ENCODE measurements at places on chromosomes 2 and 18. TPM values are rescaled to one million over a fixed set of nuclear protein-coding genes. Genes with fewer than 3 reads are reported as not detected.

DNA sequence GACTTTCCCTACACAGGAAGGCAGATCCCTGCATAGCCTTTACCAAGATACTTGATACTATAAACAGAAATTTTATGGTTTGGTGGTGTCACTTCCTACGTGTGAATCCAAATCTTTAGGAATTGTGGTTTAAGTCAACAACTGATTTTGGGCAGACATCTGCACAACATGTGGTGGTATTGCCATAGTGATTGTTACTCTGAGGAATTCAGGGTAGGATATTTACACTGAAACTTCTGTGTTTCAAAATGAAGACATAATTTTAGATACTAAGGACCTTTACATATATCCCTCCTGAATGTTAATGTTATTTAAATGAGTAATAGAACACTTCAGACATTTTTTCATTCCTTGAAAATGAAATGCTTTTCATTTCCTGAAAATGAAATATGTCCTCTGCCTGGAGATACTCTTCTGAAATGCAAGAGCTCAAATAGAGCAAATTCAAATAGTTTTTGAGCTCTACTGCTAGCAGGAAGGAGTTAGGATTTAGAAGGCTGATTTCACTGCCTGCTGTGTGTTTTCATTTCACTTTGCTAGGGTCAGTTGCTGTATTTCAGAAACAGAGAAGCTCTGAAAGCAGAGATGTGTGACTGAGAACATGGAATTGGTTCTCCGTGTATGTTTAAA, 77.2 kb downstream of the MDH1 start:
- no peak for DNase-seq

GRCh38 chr2:19844750-19845149, 57.0 kb downstream of the TTC32 start:
- DNase-seq = no peak

DNA sequence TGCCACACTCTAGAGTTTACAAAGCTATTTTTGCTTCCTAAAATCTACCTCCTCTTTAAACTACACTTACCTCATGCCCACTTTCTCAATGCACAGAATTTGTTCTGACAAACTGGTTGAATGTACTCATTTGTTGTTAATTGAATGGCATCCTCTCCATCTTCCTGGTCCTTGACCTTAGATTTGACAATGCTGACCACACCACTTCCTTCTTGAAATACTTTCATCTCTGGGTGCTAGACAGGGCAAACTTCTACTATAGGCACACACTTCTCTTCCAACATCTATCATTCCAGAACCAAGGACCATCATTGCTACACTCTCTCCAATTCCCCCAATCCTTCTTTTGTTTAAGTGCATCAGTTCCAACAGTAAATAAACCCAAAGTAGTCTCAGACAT, 22.3 kb downstream of the ARL5A start:
- DNase-seq = no peak

DNA sequence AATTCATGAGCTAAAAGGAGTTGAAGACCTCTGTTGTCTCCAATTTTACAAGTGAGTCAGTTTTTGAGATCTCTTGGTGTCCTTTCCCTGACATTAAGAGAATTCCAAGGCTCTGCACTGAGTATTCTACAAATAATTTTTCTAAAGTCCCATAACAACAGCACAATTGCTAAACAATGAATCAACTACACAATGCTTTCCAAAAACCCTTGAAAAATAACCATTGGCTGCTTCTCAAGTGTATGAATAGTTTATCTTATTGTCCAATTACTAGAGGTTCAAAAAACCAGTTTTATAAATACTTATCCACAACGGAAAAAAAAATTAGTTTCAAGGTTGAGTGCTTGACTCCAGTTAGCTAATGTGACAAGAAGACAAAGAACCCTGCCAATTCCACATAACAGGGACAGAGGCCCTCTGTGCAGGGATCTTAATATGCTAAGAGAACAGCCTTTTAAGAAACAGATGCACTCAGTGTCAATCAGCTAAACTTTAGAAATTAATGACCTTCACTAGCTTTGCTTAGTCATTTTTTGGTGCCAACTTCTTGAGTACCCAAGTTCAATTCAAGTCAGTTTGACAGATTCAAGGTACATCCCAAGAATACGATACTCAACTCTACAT, 266.6 kb upstream of the CYP26B1 start:
- DNase-seq = no peak

SPATA3 gene
- total RNA-seq = not detected

TRIM54 gene
- 5.5 TPM for total RNA-seq

PSMA8 gene
- not detected for total RNA-seq

Data from H7 (cell line).